ENCODE measurements at places on chromosomes 5 and 9.

DNA sequence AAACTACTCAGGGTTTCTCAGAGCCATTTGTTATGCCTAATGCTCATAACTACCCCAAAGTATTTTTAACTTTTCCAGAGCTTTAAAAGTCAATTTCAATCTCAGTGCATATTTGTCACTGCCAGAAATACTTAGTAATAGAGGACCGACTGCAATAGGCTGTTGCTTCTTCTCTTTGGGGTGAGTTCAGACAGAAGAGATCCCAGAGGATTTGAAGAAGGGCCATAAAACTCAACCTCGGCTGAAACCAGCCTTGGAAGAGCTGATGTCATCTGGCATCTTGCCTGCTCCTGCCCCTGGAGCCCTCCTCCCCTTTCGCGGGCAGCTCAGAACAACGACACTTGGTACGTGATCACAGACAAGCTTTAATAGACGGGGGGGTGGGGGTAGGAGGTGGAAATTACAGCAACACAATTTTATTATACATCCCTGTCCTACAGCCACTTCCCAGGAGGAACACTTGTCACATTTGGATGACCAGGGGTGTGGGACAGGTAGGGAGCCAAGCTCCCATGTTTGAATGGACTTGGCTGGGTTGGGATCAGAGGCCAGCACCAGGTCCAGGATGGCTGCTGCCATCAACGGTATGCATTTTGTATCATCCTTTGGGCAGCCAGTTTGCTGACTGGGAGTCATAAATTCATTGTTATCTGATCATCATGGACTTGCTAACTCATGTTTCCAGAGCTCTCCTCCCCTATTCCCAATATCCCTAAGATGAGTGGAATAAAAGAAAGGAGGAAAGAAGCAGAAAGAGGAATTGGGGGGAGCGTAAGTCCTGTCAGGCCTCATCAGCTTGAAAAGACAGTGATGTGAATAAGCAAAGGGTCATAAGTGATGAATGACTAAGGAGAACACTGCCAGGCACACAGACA is 186.6 kb upstream of the PANK3 start:
- H3K4me1 ChIP-seq = no peaks in the 10 kb centered on the region
- no peaks in the 10 kb centered on the region for H3K27me3 ChIP-seq
- no peak for DNase-seq
- no peaks in the 10 kb centered on the region for H3K36me3 ChIP-seq
- H3K27ac ChIP-seq = no peak overlapping the region
- H3K4me3 ChIP-seq = no peak overlapping the region

GRCh38 chr5:57989378-57989777 is 470.5 kb downstream of the PLK2 start:
- no peaks in the 10 kb centered on the region for H3K36me3 ChIP-seq
- DNase-seq = no peak
- H3K4me1 ChIP-seq = no peaks in the 10 kb centered on the region
- H3K27me3 ChIP-seq = no peaks in the 10 kb centered on the region

- H3K4me1 ChIP-seq = peaks cover 6% of the 10 kb centered on the region
- H3K4me3 ChIP-seq = no peak overlapping the region
- H3K27ac ChIP-seq = no peak overlapping the region
- no peaks in the 10 kb centered on the region for H3K27me3 ChIP-seq
Observed at GRCh38 chr9:134774410-134774809, 106.2 kb upstream of the FCN2 start.

DNA sequence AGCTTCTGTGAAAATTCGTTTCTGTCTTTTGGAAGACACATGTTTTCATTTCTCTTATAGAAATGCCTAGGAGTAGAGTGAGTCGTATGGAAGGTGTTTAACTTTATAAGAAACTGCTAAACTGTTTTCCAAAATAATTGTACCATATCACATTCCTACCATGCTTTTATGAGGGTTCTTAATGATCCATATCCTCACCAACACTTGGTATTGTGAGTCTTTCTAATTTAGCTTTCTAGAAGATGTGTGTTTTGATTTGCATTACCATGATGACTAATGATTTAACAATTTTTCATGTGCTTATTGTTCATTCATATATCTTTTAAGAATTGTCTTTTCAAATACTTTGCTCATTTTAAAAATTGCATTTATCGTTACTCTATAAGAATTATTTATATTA is 223.6 kb downstream of the COMMD10 start:
- DNase-seq = no peak
- no peak overlapping the region for H3K4me3 ChIP-seq
- H3K27me3 ChIP-seq = no peaks in the 10 kb centered on the region
- no peak overlapping the region for H3K27ac ChIP-seq

DNA sequence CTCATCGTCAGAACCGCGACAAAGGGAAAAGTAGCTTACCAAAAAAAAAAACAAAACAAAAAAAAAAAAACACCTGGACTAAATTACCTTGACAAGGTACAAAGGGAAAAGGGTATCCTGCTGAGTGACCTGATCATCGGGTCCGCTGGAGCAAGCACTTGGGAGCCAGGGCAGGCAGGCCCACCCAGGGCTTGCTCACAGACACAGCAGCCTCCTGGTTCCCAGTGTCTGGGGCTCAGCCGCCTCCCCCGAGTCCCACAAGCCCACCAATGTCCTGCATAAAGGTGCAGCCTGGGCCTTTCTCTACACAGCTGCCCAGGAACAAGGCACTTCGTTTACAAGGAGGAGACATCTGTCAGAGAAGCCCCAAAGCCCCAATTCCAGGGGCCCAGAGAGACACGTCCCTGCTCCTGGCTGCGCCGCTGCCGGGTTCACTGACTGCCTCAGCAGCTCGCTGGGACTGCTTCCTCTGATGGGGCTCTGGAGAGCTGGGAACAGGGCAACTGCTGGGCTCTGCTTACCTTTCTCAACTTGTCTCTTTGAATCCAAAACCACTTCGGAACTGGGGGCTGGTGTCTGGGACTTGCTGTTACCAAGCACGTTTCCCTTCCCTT is 63.4 kb downstream of the GOLM1 start:
- no peaks in the 10 kb centered on the region for H3K4me1 ChIP-seq
- no peak for DNase-seq
- no peaks in the 10 kb centered on the region for H3K27me3 ChIP-seq
- H3K4me3 ChIP-seq = no peak overlapping the region

- H3K4me3 ChIP-seq = no peak overlapping the region
- no peaks in the 10 kb centered on the region for H3K36me3 ChIP-seq
- DNase-seq = no peak
Observed at GRCh38 chr5:160271836-160272235, 40.5 kb downstream of the CCNJL start.

DNA sequence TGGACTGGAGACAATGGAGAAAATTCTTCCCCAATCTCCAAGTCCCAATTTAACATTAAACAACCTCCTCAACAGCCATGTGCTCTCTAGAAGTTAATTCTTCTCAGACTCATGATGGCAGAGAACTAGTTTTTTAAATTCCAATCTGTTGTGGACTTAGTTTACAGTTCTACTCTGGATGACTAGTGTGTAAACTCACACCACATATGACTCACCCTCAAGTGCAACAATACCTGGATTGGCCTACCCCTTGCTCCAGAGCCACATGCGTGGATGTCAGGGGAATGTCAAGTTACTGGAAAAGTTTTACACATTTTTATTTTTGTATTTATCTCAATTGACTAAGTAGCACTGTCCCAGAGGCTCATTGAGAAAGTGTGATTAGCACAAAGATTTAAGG is 136.0 kb upstream of the EFNA5 start:
- H3K36me3 ChIP-seq = no peaks in the 10 kb centered on the region
- H3K27me3 ChIP-seq = no peaks in the 10 kb centered on the region
- no peak overlapping the region for H3K4me3 ChIP-seq
- no peak overlapping the region for H3K27ac ChIP-seq

- peaks cover 31% of the 10 kb centered on the region for H3K36me3 ChIP-seq
- no peaks in the 10 kb centered on the region for H3K27me3 ChIP-seq
- H3K4me1 ChIP-seq = peaks cover 33% of the 10 kb centered on the region
- no peak overlapping the region for H3K4me3 ChIP-seq
- H3K27ac ChIP-seq = no peak overlapping the region
Observed at GRCh38 chr5:179798144-179798770, 4.5 kb downstream of the LTC4S start.

GRCh38 chr5:175214152-175214551 is 229.8 kb downstream of the DRD1 start:
- H3K27me3 ChIP-seq = no peaks in the 10 kb centered on the region
- H3K27ac ChIP-seq = no peak overlapping the region
- no peaks in the 10 kb centered on the region for H3K36me3 ChIP-seq
- no peaks in the 10 kb centered on the region for H3K4me1 ChIP-seq

GRCh38 chr5:161799316-161799715 is 48.6 kb upstream of the GABRA1 start:
- no peak overlapping the region for H3K27ac ChIP-seq
- H3K36me3 ChIP-seq = no peaks in the 10 kb centered on the region
- DNase-seq = no peak
- H3K4me3 ChIP-seq = no peak overlapping the region
- no peaks in the 10 kb centered on the region for H3K4me1 ChIP-seq

GRCh38 chr5:173802670-173803165 is 85.4 kb upstream of the CPEB4 start:
- no peak overlapping the region for H3K27ac ChIP-seq
- no peaks in the 10 kb centered on the region for H3K36me3 ChIP-seq
- no peak for DNase-seq
- no peak overlapping the region for H3K4me3 ChIP-seq

DNA sequence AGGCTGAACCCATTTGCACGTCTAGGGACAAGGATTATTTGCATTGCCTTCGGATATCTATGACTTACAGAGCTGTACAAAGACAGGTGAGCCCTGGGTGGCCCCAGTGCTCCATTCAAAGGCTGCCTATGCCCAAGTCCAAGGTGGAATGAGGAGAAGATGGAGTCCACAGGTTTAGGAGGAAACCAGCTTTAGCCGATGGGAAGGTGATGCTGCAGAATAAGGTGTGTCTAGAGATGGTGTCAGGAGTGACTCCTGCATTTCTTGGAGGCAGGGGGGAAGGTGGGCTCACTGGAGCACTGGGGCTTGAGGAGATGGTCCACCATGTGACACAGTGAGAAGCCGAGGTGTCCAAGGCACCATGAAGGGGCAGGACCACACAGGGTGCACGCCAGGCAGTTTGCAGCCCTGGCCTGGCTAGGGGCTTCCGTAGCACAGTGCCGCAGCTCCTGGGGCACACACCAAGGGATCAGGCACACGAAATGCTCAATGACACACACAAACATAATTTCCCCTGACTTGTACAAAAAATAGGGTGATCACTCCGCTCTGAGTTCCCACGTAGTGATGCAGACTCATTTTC is 32.1 kb downstream of the SEMA4D start:
- H3K36me3 ChIP-seq = peaks cover 8% of the 10 kb centered on the region
- peak overlapping the region; percentile 57 for H3K27ac ChIP-seq
- peaks cover 79% of the 10 kb centered on the region for H3K4me1 ChIP-seq
- no peak overlapping the region for H3K4me3 ChIP-seq
- no peak for DNase-seq

DNA sequence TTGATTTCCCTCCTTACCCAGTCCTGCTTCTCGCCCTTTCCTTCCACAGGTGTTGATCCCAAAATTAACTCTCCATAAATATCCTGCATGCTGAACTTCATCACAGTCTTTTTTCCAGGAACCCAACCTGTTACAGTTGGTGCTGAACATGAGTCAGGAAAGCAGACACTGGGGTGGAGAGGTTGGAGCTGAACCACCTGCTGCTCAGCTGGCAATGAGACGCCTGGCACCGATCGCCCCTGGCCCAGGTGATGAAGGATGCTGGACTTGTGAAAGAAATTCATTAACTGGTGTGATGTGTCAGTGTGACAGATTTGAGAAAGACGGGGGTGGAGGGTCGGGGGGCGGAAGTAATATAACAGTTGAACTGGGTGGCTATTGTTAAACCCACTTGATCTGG is 30.6 kb downstream of the CPLX2 start:
- no peak overlapping the region for H3K27ac ChIP-seq
- H3K4me3 ChIP-seq = no peak overlapping the region
- no peak for DNase-seq
- no peaks in the 10 kb centered on the region for H3K4me1 ChIP-seq
- no peaks in the 10 kb centered on the region for H3K36me3 ChIP-seq
- no peaks in the 10 kb centered on the region for H3K27me3 ChIP-seq

- H3K27me3 ChIP-seq = peaks cover 11% of the 10 kb centered on the region
- H3K27ac ChIP-seq = no peak overlapping the region
- DNase-seq = no peak
- H3K4me1 ChIP-seq = no peaks in the 10 kb centered on the region
Observed at GRCh38 chr5:151537044-151537443, 54.1 kb downstream of the FAT2 start.

- no peak overlapping the region for H3K27ac ChIP-seq
- H3K4me1 ChIP-seq = no peaks in the 10 kb centered on the region
- H3K27me3 ChIP-seq = no peaks in the 10 kb centered on the region
Observed at GRCh38 chr5:107213025-107213424, 457.7 kb downstream of the EFNA5 start.

Measured in B cell (primary cell).